ENCODE measurements at places on chromosomes 5 and 9.

GRCh38 chr5:57895766-57896165, 413.2 kb upstream of the ACTBL2 start:
- peak; percentile 49 for DNase-seq

GRCh38 chr5:68679041-68679440, 414.8 kb upstream of the SLC30A5 start:
- no peak for DNase-seq

DNA sequence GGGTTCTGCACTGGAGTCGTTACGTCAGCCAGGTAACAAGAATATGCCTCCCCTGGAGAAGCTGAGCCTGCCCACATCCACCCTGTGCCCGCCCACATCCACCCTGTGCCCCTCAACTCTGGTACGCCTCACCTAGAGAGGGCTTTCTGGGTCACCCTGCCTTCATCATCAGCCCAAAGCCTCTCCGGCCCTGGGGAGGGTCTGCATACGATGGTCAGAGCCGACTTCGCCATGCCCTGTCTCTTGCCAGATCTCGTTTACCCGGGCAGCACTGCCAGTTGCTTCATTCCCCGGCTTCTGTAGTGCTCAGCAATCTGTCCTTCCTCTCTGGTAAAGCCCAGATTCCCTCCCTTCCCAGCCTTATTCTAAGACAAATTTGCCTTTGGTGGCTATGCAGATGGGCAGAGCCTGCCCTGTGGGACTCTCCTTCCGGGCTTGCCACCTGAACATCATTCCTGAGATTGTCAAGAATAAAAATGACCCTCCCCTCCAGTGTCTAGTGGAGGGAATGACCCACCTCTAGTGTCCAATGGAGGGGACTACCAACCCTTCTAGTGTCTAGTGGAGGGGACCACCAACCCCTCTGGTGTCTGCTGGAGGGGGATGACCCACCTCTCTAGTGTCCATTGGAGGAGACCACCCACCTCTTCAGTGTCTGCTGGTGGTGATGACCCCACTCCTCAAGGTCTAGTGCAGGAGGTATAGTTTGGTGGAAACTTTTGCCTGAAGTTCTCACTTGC, 3.4 kb downstream of the PLEKHG4B start:
- no peak for DNase-seq

GRCh38 chr5:59943452-59944113, 50.1 kb upstream of the PDE4D start:
- no peak for DNase-seq

DNA sequence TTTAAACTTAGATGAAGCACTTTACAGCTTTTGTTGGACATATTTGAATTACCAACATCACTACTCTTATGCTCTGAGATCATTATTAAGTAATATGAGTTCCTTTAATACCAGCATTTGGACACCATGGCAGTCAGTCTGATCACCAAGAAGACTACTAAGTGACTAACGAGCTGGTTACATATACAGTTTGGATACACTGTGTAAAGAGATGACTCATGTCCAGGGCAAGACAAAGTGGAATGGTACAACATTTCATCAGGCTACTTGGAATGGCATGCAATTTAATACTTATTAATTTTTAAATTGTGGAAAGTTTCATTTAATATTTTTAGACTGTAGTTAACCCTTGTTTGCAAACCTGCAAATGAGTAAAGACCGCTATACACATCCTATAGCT, 237.4 kb upstream of the PRDM9 start:
- DNase-seq, result peak; percentile 4

- DNase-seq, result no peak
These were observed 114.9 kb upstream of the SLCO6A1 start for GRCh38 chr5:102613661-102614060.

DNA sequence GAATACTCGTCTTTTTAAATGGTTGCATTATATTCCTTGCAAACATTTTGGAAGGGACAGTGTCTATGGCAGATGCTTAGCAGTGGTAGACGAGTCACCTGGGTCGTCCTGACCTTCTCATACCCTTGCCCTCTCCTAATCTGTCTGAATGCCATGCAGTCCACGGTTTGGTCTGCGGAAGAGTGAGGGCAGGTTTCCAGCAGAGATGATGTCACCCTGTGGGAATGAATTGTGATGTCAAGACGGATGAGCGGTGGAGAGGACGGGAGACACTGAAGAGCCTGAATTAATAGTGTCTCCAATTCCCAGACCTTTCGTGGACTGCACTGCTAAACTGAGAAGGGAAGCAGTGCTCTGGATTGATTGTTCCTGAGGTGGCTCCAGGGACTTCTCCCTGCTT, 329.0 kb upstream of the PANK3 start:
- peak; percentile 80 for DNase-seq

DNA sequence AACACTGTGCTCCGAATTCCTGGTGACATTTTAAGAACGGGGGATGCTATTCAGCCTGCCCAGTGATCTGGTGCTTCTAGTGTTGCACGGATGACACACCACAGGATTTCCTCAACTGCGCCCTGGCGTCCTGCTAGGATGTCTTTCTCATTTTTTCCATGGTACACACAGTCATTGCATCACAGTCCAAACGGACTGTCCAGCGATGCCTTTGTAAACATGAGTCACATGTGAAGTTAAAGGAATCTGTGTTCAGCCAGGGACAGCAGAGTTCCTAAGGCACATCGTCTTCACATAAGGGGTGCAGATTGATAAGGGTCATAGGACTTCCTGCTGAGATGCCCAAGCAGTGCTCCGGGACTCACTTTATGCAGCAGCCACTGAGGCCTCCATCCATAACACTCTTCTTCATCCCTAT, 9.3 kb upstream of the PTPN3 start:
- peak; percentile 43 for DNase-seq

- no peak for DNase-seq
These were observed 25.1 kb downstream of the NFX1 start for GRCh38 chr9:33315371-33315770.

DNA sequence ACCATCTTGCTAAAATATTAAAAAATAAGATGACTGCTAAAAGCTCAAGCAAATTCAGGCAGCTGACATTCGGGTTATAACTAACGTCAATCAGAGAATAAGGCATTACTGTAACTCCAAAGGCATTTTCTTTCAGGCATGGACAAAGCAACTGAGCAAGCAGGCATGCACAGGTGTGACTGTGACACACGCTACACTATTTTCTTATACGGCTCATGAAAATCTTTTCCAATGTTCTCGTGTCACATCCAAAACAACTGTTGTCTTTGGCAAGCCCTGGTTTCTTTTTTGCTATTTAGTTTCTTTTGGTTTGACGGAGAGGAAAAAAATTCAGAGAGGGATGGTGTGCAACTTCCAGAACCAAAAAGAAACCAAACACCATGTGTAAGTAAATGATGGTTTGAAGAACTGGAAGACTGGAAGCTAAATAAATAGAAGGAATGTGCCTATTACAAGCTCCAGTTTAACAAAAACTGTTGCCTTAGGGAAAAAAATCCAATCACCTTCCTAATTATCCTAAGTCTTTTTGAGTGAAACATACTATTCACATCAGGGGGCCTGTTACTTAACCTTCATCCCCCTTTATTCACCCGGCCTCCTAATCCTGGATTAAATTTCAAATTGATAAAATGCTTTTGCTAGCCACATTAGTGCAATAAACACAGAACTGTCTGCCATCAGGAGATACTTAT, 277.6 kb downstream of the PSAT1 start:
- DNase-seq, result peak; percentile 57

DNA sequence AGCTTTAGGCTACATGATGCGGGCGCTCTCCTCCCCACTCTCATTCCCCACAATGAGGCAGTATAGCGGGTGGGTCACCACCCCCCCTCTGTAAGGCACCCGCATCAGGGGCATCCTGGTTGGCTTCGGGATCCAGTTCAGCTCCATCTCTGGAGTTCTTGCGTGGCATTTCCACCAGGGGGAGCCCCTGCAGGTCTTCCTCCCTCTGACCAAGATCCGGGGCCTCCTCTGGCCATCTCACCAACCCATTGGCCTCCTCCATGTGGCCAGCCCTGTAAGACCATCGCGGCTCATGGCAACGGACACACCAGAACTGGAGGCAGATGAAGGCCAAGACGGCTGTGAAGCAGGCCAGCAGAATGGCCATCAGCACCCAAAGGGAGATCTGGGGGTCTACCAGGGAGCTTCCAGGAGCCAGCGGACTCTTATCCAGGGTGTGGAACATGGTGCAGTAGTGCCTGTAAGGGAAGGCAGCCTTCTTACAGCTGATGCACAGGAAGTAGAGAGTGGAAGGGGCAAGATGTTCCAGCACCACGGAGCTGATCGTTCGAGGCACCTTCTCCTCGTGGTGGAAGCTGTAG, 77.0 kb downstream of the CYFIP2 start:
- DNase-seq, result peak; percentile 23

DNA sequence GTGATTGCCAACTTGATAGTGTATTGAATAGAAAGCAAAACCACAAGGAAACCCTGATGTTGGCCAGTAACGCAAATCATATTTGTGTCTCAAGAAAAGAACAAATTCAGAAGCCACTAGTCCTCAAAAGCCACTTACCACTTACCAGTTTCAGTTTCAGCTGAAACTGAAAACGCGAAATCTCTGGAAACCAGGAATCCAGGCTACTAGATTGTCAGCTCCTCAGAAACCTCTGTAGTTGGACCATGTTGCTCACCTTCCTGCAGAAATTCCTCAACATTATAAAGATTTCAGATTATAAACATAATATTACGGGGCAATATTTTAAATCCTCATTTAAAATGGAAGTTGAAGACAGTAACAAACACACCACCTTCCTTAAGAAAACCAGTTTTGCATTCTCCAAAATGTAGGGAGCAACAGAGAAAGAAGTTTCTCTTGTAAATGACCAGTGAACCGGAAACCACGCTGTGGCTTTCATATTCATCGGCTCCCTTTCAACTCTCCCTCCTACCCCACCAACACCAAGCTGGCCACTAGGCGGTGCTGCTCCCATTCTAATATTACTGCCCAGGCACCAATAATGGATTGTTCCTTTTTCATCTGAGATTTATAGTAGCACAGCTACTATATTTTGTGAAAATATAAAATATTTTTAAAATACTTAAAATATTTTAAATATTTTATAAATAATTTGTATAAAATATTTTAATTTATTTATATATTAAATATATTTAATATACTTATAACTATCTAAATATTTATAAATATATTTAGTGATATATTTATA, 8.7 kb upstream of the TMED7 start:
- DNase-seq, result peak; percentile 80

DNA sequence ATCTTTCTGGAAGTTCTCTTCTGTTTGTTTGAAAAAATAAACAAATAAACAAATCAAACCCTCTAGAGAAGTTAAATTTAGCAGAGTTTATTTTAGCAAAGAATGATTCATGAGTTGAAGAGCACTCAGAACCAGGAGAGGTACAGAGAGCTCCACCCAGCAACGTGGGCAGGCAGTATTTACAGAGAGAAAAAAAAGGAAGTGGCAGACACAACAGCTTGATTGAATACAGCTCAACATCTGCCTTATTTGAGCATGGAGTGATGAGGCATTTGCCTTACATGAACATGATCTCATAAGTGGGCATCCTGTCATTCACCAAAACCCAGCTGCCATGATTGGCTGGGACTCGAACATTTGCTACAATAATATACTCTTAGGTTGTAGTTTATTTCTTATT, 381.6 kb upstream of the ADAMTS16 start:
- no peak for DNase-seq

DNA sequence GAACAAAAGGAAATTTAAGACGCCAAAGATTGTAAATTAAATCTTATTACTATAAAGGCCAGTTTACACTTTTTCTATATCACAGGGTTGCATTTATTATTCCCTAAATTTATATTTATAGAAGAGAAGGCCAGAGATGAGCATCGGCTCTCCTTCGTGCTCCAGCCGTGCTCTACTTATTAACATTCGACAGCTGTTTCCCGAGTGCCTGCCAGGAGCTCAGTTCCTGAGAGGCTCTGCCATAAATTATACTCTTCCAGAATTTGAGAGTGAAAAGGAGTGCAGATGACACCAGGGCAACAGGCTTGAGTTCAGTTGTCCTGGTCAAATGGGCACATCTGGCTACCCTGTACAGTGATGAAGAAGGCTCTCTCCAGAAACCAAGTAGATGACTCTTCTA, 70.1 kb downstream of the PCSK5 start:
- DNase-seq, result no peak

DNA sequence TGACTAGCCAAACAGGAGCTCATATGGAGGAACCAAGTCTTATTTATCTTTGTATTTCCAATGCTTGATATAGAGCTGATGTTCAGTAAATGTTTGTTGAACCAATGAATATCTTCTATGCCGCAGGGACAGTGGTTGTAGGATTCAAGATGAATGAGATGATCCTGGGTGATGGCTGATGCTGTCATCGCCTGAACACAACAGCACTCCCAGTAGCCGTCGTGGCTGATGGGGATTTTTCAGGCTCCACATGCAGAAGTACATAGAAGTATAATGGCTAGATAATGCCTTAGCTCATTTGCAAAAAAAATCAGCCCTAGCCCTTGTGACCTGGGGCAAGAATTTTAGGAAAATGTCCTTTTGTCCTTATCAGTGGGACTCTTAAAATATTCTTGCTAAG, 69.0 kb upstream of the OR13F1 start:
- DNase-seq, result no peak

Measured in fibroblast of skin of right biceps (primary cell).